NCI-H2081 (cell line): ENCODE measurements at places on chromosomes 6 and 20.

DNA sequence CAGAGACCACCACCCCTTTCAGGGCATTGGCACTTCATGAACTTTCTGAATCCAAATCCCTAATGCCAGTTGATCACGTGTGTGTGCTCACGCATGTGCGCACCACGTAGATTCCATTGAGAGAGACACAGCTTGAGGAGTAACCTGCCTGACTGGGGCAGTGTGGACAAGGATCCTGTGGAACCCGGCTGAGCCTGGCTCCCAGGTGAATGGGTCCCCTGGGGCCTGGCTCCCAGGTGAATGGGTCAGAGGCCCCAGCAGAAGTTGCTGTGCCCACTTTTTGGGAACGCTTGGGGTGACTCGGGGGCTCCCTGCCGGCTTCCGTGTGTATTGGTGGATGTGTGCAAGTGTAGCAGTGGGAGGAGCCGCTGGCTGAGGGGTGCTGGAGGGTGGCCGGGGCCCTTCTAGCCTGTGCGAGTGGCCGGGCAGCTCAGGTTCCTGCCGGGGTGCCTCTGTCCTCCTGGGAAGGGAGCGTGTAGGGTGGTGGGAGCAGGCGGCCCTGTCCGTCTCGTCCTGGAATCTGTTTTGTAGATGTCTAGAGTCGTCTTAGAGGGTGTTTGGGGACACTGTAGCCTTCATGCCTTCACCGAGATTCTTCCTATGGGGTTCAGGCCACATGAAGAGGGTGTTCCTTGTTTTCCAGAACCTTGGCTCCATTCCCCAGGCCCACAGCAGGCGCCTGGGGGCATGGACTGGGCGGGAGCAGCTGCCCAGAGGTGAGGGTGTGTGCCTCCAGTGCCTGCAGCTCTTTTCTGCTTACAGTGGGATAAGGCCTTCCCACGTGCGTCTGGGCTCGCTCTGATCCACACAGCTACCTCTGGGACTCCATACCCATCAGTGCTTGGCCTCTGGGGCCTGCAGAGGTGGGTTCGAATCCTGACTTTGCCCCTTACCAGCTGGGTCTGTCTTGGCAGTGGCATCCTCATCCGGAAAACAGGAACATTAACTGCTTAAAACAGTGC, 3.2 kb downstream of the RBM38 start:
- DNase-seq = no peak

DNA sequence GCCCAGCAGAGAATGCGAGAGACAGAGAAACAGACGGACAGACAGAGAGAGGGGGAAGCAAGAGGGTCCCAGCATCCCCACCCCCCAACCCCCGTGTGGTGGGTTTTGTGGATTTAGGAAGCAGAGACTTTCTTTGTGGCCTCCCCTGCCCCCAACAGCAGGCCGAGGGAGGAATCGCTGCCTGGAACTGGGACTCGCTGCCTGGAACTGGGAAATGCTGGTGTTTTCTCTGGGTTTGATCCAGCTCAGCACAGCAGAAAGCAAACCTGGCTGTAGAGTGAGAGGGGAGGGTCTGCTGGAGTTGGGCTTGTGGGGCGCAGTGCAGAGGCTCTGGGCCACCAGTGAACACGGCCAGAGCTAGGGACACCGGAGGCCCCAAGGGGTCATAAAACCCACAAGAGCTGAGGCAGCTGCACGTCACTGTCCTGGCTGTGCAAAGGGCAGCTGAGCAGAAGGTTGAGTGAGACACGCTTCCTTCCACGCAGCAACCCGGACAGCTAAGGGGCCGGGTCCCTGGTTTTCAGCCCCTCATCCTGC, 181.8 kb downstream of the TAF4 start:
- no peak for DNase-seq

GRCh38 chr20:40563296-40563950, 125.6 kb downstream of the MAFB start:
- no peak for DNase-seq

DNA sequence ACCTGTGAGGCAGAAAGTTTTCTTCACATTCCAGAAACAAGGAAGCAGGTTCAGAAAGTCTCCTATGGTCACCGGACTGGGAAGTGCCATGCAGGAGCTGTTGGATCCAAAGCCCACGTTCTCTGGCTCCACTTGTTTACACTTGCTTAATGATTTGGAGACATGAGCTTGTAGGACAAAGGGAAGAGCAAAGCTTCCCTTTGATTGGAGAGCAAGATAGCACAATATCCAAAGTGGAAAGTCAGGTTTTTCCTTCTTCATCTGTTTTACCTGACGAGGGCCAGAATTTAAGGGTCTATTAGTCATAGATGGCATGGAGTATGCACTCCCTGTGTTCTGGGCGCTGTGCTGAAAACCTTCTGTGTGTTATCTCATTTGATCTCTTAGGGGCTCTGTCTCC, 81.2 kb downstream of the PDE7B start:
- no peak for DNase-seq

DNA sequence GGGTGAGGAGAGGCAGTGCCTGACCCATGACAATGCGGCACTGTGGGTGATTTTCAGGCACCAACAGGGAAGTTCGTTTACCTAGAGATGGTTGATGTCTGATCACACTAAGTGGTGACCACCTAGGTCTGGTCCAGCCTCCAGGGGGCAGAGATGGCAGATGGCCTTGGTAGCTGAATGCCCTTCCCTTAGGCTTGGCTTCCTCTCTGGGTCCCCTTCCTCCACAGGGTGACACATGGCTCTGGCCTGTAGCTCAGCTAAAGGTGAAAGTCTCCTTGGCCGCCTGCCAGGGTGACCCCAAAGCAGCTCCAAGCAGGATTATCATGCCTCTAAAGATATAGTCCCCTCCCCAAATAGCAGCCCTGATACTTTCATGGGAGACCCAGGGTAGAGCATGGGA, 6.4 kb downstream of the GDAP1L1 start:
- DNase-seq = no peak

GRCh38 chr6:168394606-168395005, 46.4 kb upstream of the SMOC2 start:
- no peak for DNase-seq

GRCh38 chr6:133160536-133160935, 80.6 kb upstream of the EYA4 start:
- DNase-seq = no peak

- no peak for DNase-seq
Observed at GRCh38 chr20:33304046-33304445, 21.0 kb downstream of the BPIFB1 start.

GRCh38 chr6:17365961-17366360, 27.4 kb upstream of the CAP2 start:
- DNase-seq = no peak
